ENCODE measurements at places on chromosomes 16 and 17.

DNA sequence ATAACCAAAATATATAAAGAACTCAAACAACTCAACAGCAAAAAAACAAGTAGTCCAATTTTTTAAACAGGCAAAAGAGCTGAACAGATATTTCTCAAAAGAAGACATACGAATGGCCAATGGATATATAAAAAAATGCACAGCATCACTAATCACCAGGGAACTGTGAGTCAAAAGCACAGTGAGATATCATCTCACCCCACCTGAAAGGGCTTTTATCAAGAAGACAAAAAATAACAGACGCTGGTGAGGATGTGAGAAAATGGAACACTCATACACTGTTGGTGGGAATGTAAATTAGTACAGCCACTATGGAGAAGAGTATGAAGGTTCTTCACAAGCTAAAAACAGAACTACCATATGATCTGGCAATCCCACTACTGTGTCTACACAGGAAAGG is 7.4 kb downstream of the XYLT1 start:
- DNase-seq: no peak

DNA sequence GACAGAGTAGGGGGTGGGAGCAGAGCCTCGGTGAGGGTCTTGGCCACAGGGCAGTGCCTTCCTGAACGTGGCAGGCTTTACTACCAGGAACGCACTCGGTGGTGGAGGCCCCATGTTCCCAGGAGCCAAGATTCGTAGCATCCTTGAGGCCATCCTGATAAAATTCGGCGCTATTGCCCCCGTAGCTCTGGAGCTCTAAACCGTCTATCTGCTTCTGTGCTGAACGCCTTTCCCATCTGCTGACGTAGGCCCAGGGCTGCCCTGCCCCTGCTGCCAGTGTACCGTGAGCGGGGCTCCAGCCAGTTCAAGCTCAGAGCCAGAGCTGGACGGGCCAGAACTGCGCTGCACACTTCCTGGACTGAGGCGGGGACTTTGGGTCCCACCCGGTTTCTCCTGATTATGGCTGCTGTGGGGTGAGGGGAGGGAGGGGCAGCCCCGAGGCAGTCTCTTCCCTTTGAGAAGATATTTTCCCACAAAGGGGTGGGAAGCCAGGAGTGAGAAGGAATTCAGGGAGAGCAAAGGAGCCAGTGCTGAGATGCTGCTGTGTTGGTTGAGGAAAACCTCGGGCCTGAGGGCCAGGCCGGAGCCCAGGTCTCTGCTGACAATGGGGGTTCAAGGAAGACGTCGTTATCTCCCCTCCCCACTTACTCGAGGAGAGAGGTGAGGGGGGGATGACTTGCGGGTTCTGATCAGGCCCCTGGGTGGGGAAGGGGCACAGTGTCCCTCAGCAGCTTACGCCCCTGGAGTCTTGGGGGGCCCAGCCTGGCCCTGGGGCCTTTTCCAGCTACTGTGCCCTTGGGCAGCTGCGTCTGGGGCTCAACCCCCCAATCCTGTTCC is 29.4 kb downstream of the OR1D5 start:
- DNase-seq: no peak

GRCh38 chr16:67459861-67460150 is 21.2 kb downstream of the ATP6V0D1 start:
- DNase-seq: no peak

- DNase-seq: no peak
Observed at GRCh38 chr16:56362706-56363105, 62.6 kb downstream of the AMFR start.

- DNase-seq: no peak
Observed at GRCh38 chr17:80827646-80828643, 163.7 kb upstream of the CHMP6 start.

Data from NCI-H1092 (cell line).